Muscle of leg (tissue), 16 donors: ENCODE measurements at places on chromosomes 16 and 17. TPM values are rescaled to one million over a fixed set of nuclear protein-coding genes. Genes with fewer than 3 reads are reported as not detected.
A peak's percentile ranks its signal among the peaks of the same experiment; 100 is the strongest.

Gene MAPK8IP3
- 50.9 TPM for polyA plus RNA-seq

Gene MYH8
- 1,862 TPM for polyA plus RNA-seq

Gene RPGRIP1L
- 8.3 TPM for polyA plus RNA-seq

Gene THUMPD1
- 30.9 TPM for polyA plus RNA-seq

Gene PLA2G10
- 0.51 TPM for polyA plus RNA-seq

Gene KCTD2
- polyA plus RNA-seq = 19.8 TPM

Gene CIBAR2
- polyA plus RNA-seq = not detected

Gene TOP2A
- 72.4 TPM for polyA plus RNA-seq

- DNase-seq = peak; percentile 93
Measured at GRCh38 chr17:42193969-42194899, at the start of gene GHDC. Gene GHDC, minus strand, starts transcription at chr17:42194494. Its CDS starts 913 bp downstream, at chr17:42193581.

DNA sequence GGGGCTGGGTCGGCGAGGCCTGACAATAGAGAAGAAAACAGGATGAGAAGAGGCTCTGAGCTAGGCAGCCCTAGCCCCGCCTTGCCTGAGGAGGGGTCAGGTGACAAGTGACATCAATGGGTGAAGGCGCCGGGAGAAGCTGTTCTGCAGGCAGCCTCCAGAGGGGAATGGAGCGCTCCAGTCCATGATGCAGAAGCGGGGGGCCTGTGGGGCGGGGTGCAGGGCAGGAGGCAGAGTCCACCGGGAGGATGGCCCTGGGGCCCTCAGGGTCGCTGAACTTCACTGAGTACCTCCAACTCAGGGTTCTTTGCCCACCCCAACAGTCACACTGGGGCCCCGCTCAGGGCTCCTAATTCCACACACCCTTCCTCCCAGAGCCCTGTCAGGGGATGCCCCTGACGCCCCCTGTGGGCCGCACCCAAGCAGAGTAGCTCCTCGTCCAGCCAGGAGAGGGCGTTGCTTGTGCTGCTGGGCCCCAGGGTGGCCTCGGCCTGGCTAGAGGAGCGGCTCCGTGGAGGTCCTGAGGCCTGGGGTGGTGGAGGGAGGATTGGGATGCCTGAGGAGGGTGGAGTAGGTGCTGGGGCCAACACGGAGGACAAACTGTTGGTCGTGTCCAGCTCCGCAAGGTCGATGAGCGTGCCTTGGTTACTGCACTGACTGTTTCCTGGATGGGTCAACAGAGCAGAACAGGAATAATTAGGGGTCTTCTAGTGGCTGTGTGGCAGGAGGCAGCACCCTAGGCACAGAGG, 20.8 kb downstream of the GGA3 start:
- DNase-seq = no peak

DNA sequence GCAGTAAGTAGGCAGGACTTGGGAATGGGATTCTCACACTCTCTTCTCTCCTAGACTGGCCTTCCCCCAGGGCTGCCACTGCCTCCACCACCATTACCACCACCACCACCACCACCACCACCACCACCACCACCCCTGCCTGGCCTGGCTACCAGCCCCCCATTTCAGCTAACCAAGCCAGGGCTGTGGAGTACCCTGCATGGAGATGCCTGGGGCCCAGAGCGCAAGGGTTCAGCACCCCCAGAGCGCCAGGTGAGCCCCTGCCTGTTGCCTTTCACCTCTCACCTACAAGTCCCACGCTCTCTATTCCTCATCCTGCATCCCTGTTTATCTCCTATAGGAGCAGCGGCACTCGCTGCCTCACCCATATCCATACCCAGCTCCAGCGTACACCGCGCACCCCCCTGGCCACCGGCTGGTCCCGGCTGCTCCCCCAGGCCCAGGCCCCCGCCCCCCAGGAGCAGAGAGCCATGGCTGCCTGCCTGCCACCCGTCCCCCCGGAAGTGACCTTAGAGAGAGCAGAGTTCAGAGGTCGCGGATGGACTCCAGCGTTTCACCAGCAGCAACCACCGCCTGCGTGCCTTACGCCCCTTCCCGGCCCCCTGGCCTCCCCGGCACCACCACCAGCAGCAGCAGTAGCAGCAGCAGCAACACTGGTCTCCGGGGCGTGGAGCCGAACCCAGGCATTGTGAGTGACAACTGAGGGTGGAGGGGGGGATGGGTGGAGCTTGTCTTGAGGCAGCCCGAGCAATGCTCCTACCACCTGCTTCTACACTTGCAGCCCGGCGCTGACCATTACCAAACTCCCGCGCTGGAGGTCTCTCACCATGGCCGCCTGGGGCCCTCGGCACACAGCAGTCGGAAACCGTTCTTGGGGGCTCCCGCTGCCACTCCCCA, 7.9 kb upstream of the TMEM88 start:
- DNase-seq = peak; percentile 12

DNA sequence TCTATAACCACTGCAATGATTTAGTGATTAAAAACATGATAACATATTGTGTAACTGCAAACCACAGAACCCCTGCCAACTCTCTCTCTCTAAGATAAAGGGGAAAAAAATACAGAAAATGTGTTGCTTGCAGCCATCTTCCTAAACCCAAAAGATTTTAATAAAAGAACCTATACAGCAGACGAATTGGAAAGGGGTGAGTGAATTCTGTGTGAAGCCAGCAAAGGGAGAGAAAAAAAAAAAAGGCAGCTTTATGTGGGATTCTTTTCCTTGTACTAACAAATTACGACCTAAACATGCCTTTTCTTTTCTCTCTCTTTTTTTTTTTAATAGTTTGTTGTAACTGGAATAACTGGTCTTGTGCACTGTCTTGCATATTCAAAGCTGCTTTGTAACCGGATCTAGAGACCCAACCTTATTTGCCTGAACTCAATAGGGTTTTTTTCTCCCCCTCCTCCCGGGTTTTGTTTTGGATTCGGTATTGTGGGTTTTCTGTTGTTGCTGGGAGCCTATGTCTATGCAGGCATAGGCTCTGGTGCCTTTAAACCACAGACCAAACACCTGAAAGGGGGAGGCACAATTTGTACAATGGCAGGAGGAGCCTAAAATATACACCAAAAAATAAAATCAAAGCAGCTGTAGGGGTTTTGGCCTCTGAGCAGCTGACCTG, 7.0 kb upstream of the ZFHX3 start:
- DNase-seq = peak; percentile 54

- DNase-seq = no peak
Measured at GRCh38 chr16:82280867-82281266, 110.8 kb upstream of the MPHOSPH6 start.

- peak; percentile 71 for DNase-seq
Measured at GRCh38 chr17:78862073-78863023, 21.7 kb upstream of the USP36 start.

- DNase-seq = peak; percentile 87
Measured at GRCh38 chr17:82876602-82877379, 37.0 kb upstream of the ZNF750 start.

- no peak for DNase-seq
Measured at GRCh38 chr17:63974594-63975192, 2.0 kb upstream of the SCN4A start.

DNA sequence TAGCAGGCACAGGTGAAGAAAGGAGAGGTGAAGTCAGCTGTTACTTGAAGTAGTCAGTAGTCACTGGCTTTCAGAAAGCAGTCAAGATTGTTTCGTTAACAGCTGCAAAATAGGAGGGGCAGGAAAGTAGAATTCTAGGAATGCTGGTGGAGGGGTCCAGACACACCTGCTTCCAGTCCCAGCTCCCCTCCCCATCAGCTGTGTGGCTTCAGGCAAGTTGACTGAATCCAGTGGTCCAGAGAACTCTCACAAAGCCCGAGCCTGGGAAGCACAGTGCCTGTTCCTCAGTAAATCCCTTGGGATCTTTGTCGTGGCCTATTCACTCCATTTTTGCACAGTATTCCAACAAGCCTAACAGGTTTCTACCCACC, 4.6 kb upstream of the SOCS1 start:
- DNase-seq = no peak

GRCh38 chr16:77227745-77228144, 28.5 kb downstream of the SYCE1L start:
- DNase-seq = no peak

- peak; percentile 64 for DNase-seq
Measured at GRCh38 chr17:48545022-48545375, at the start of gene HOXB2. Gene HOXB2, minus strand, starts transcription at chr17:48545109. Its CDS starts 198 bp downstream, at chr17:48544911.

- peak; percentile 74 for DNase-seq
Measured at GRCh38 chr16:49740256-49740655, 115.7 kb downstream of the ZNF423 start.

- no peak for DNase-seq
Measured at GRCh38 chr17:66834919-66835454, at the start of gene CACNG5. Gene CACNG5, plus strand, starts transcription at chr17:66835117. Its CDS starts 42,216 bp downstream, at chr17:66877333.

- no peak for DNase-seq
Measured at GRCh38 chr16:11057711-11058345, 113.5 kb downstream of the CLEC16A start.

- no peak for DNase-seq
Measured at GRCh38 chr16:55570159-55570558, 3.7 kb downstream of the CAPNS2 start.

DNA sequence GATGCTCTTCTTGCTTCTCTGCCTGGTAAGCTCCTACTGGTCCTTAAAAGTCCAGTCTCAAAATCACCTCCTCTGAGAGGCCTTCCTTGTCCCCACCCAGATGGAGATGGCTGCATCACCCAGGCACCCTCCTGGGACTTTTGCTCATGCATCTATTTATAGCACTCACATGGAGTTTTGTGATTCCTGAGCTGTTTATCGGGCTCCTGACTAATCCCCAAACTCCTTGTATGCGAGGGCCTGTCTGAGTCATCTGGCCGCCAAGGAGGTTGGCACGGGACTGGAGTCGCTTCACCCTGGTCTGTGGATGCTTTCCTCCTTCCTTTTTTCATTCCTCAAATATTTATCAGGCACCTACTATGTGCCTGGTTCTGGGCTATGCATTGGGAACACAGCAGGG, 2.3 kb upstream of the MAP2K3 start:
- DNase-seq = peak; percentile 34

GRCh38 chr16:64704386-64704785, 417.5 kb downstream of the CDH11 start:
- peak; percentile 75 for DNase-seq

DNA sequence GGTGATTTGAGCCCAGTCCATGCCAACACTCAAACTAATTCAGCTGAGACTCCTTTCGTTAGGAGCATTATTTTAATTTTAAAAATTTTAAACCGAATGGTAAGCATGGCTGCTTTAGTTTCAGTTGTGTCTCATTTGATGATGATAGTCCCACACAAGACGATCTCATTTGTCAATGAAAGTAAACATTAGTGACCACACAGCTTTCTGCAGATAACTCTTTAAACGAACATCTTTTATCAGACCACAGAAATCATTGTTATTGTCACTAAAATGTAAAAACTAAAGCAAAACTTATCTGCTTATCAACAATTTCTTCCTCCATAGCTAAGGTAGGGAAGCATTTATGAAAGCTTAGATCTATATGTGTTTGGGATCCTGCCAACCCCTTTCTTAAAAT, 382.2 kb downstream of the ZFHX3 start:
- DNase-seq = no peak

DNA sequence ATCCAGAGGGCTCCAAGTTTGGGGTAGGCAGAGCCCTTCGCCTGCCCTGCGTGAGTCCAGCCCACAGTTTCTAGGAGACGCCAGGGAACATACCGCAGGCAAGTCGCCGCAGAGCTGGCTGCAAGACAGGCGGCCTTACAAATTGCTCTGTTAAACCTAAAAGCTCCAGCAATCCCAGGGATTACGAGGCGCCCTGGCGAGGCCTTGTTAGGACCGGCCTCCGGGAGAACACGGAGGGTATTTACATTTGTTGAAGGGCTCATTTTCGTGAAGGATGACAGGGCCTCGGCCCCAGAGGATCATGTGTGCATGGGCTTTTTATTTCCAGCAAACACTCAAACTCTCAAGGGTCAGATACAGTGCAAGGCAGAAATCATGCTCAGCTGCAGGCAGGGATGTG, 77.6 kb upstream of the FOXF1 start:
- DNase-seq = peak; percentile 40

DNA sequence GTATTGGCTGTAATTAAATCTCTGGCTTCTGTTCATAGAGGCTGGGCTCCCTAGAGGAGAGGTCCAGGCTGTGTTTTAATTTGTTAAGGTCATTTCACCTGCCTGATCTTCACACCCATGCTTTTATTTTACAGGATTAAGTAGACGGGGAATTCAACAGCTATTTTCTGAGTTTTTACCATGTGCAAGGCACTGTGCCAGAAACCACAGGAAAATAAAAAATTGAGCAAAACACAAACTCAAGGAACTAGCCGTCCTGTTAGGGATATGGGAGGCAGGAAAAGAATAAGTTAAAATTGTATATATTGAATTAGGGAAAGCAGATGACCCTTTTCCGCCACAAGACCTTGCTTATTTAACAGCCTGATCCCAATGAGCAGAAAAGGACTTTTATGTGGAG, 29.1 kb downstream of the HS3ST3A1 start:
- peak; percentile 47 for DNase-seq

DNA sequence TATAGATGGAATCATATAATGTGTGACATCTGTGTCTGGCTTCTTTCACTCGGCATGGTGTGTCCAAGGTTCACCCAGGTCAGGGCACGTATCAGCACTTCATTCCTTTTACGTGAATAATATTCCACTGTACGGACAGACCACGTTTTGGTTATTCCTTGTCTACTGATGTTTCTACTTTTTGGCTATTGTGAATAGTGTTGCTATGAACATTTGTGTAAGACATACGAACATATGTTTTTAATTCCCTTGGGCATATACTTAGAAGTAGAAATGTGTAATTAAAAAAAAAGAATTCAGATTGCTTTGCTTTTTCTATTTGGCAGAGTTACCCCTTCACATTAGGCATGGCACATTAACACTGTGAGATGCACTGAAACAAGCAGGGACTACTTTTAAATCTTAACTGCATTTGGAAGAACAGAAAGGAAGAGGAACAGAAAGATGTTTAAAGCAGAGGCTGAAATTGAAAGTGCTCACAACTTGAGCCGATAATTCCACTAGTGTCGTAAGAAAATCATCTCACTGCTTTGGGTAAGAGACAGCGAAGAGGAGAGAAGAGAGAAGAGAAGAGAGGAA, 105.3 kb downstream of the VPS53 start:
- peak; percentile 48 for DNase-seq

DNA sequence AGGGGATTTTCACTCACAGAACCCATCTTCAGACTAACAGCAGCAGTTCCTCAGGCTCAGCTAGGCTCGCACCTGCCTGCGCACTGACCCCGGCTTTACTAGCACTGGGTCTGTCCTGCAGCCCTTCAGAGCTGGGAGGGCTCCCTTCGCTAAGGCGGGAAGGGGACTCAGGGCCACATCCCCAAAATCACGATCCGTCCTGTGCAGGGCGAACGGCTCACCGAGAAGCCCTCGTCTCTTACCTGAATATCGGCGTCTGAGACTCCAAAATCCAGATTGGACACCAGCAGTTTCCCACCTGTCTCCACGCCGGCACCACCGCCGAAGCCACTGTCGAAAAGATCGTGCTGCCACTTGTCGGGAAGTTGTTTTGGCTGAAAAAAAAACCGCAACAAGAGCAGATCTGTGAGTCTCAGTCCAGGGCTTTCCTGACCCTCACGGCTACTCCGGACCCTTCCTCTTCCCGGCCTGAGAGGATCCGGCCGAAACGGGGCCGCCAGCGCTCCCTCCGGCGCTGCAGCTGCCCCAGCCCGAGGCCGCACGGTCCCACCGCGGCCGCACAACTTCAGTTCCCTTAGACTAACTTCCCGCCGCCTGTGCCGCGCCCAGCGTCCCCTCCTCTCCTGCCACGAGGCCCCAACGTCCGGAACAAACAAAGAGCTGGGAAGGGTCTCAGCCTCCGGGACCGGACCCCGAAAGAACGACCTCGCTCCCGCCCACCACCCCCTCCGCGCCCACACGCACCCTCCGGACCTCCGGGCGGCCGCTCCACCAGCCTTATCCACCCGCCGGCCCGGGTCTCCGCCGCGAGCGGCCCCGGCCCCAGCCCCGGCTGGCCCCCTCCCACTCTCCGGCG, 711 bp downstream of the ALYREF start:
- no peak for DNase-seq
